ENCODE measurements at places on chromosomes 4 and X. TPM values are rescaled to one million over a fixed set of nuclear protein-coding genes. Genes with fewer than 3 reads are reported as not detected.

The S100G gene
- not detected for total RNA-seq

The NAA11 gene
- not detected for total RNA-seq

The EVC2 gene
- 0.95 TPM for total RNA-seq

The AMBN gene
- not detected for total RNA-seq

The TEX13B gene
- not detected for total RNA-seq

The HSD17B13 gene
- total RNA-seq, result 0.39 TPM

The GDI1 gene
- total RNA-seq, result 76.8 TPM

The MUC7 gene
- not detected for total RNA-seq

The CT45A10 gene
- total RNA-seq, result not detected

The OTOP1 gene
- total RNA-seq, result not detected

The ARHGEF6 gene
- total RNA-seq, result 47.0 TPM

The PDHA2 gene
- not detected for total RNA-seq

The BMPR1B gene
- 4.3 TPM for total RNA-seq

The PARM1 gene
- total RNA-seq, result 106 TPM

The TCEAL2 gene
- total RNA-seq, result 0.23 TPM

The TLR2 gene
- total RNA-seq, result 7.4 TPM

The DCX gene
- 0.18 TPM for total RNA-seq

The F8A2 gene
- total RNA-seq, result not detected

The CFAP47 gene
- not detected for total RNA-seq

The LANCL3 gene
- 0.32 TPM for total RNA-seq

The GPR34 gene
- total RNA-seq, result 3.2 TPM

The RNF128 gene
- total RNA-seq, result 0.28 TPM

The MAGEA9B gene
- total RNA-seq, result not detected

The SHROOM3 gene
- total RNA-seq, result 21.1 TPM

The GAGE12E gene
- not detected for total RNA-seq

The ITGB1BP2 gene
- 95.2 TPM for total RNA-seq

The RBMX2 gene
- total RNA-seq, result 14.1 TPM

The MND1 gene
- total RNA-seq, result not detected

The PASD1 gene
- total RNA-seq, result not detected

The VSIG1 gene
- not detected for total RNA-seq

The IL21 gene
- not detected for total RNA-seq

The EGF gene
- 12.2 TPM for total RNA-seq

The ATP2B3 gene
- not detected for total RNA-seq

The LDB2 gene
- total RNA-seq, result 20.9 TPM

The P2RY4 gene
- total RNA-seq, result not detected

The TMSB15B gene
- total RNA-seq, result 0.44 TPM

The GAGE1 gene
- total RNA-seq, result not detected

The VEGFC gene
- total RNA-seq, result 12.7 TPM

The APLN gene
- 14.6 TPM for total RNA-seq

The EDA2R gene
- total RNA-seq, result 3.7 TPM

The IQCM gene
- not detected for total RNA-seq

The SSX3 gene
- total RNA-seq, result not detected

The VCX gene
- not detected for total RNA-seq

The STEEP1 gene
- total RNA-seq, result 21.4 TPM

The MAP9 gene
- total RNA-seq, result 10.3 TPM

The SOD3 gene
- 55.7 TPM for total RNA-seq

The SSX2 gene
- not detected for total RNA-seq

The DGKQ gene
- total RNA-seq, result 4.8 TPM
